Cardiac fibroblast (primary cell): ENCODE measurements at places on chromosomes 2 and 18.
A peak's percentile ranks its signal among the peaks of the same experiment; 100 is the strongest.

DNA sequence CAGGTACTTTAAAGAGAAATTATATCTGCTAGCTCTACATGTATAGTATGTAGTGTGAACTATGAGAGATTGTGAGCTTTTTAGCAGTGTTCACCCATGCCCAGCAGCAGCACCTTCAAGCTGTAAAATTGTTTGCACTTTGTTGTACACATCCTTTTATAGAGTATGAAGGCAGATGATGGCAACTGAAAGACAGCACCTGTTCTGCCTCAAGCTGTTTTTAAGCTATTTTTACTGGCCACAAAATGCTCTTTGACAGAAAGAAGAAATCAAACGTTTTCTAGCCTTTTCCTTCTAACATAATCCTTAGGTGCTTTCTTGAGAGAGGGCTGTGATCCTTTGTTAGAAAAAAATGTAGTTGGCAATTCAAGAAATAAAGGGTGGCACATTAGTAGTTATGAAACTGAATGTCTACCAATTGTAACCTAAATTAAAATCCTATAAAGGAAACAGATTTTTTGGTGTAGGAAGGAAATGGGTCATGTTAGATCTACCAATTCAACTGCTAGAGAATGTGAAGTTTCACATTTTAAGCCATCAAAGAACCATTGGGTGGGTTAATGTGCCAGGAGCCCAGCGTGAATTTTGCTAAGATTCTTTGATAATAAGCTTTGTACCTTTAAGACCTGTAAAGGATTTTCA lies 59.5 kb downstream of the R3HDM1 start:
- no peak for DNase-seq

- no peak for DNase-seq
Measured at GRCh38 chr2:128365217-128365905, 46.7 kb upstream of the HS6ST1 start.

GRCh38 chr18:57660961-57661360 lies 39.3 kb upstream of the NARS1 start:
- DNase-seq = peak; percentile 51

GRCh38 chr2:153291718-153292117 lies 186.8 kb downstream of the RPRM start:
- no peak for DNase-seq

DNA sequence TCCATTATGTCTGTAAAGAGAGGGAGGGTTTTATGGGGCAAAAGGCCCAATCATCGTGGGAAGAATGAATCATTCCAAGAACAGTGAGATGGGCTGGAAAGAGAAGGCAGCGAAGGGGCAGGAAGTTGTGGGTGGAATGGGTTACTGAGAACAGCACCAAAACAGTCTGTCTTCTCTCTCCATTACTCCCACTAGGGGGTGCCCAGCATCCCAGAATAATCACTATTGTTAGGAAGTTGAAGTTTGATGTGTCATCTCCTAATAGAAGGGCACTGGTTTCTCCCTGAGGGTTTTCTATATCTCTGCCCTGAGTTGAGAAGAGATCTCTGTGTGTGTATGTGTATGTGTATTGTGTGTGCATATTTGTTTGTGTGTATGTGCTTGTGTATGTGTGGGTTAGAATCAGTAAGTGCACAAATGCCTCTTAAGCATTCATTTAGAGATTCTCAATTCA lies 76.6 kb upstream of the MAP4K3 start:
- peak; percentile 99 for DNase-seq

GRCh38 chr2:225486236-225486635 lies 86.7 kb downstream of the NYAP2 start:
- no peak for DNase-seq

DNA sequence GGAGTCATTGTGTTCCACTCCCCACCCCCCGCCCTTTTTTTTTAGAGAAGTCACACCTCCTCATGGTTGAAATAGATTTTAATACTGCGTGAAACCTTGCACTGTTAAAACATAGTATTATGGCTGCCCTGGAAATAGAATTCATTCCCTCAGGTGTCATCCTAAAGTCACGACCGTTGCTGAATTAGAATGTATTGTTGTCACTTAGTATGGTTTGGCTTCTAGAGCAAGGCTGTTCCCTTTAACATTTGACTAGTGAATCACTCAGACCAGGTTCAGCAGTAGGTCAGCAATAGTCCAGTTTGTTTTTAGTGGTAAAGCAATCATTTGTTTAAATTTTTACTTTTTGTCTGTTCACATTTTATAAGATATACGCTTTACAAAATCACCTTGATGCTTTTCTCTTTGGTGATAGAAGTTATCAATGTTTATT lies 1.2 kb downstream of the BABAM2 start:
- DNase-seq = peak; percentile 26

GRCh38 chr2:71742953-71743601 lies 289.7 kb downstream of the DYSF start:
- peak; percentile 92 for DNase-seq

GRCh38 chr2:239770246-239770639 lies 254.9 kb downstream of the NDUFA10 start:
- no peak for DNase-seq

DNA sequence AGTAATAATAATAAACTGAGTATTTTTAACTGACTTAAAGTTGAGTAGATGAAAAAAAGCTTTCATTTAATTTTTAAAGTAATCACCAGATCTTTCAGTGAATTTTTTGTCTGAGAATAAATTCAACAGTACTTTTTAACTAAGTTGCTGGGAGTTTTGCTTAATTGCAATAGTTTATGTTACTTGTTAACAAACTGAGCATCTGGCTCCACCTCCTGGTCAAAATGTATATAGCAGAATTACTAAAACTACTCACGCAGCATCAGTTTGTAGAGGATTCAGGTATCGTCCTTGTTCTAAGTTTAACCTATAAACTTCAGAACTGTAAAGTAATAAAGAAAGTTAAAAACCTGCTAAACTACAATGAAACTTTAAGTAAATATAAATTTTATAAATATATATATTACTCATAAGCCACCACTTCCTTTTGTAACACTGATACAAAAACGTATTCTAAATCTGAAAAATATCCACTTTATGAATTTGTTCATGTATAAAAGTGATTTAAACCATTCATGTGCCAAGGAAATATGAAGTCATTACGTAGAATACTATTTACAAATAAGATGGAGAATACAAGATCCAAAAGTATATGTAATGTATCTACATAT lies 21.3 kb downstream of the NOL10 start:
- DNase-seq = peak; percentile 80

DNA sequence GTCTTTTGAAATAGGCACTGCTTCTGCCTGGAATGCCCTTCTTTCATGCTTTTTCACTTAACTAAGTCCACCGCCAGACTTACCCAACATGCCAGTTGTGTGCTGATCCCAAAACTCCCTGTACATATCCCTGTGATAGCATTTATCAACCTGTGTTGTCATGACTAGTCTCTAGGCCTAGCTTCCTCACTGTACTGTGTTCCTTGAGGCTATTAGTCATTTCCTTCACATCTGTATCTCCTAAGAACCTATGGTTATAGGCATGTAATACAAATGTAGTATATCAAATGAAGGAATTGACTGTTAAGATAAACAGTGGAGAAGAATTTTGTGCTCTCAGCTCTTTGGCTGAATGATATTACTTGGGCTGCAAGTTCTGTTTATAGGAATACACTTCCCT lies 184.3 kb downstream of the CYRIA start:
- DNase-seq = no peak

GRCh38 chr2:185145316-185146121 lies 547.2 kb downstream of the ZNF804A start:
- no peak for DNase-seq

DNA sequence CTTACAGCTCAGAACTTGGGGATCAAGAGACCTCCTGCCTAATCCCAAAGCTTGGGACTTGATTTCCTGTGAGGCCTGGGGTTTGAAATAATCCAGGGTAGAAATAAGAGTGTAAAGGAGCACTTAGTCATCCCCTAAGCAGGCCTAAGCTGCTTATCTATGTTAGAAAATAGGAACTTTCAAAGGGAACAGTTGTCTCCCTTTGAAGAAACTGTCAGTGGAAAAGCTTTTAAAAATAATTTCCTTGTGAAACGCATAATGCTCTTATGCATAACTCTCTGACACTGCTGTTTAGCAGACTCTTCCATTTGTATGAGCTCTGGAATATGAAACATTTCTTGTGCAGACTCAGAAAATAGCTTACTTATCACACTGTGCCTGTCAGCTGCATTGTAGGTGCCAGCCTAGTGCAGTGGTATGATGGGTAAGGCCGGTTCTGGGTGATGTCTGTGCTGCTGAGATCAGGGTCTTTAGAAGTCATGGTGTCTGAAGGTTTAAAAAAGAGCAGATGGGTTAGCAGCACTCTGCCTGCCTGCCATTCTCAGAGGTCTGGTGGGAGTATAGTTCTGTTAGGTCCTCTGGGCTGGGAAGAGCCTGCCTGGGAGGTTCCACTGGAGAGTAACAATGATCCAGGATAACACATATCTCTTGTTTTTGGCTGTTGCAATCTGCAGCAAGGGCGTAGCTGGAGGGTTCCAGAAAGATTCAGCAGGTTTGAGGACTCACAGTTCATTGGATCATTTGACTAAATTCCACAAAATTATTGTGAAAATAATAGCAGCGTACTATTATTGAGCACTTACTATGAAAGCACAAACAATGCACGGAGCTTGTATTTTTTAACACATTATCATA lies 283.2 kb upstream of the MEX3C start:
- DNase-seq = no peak

DNA sequence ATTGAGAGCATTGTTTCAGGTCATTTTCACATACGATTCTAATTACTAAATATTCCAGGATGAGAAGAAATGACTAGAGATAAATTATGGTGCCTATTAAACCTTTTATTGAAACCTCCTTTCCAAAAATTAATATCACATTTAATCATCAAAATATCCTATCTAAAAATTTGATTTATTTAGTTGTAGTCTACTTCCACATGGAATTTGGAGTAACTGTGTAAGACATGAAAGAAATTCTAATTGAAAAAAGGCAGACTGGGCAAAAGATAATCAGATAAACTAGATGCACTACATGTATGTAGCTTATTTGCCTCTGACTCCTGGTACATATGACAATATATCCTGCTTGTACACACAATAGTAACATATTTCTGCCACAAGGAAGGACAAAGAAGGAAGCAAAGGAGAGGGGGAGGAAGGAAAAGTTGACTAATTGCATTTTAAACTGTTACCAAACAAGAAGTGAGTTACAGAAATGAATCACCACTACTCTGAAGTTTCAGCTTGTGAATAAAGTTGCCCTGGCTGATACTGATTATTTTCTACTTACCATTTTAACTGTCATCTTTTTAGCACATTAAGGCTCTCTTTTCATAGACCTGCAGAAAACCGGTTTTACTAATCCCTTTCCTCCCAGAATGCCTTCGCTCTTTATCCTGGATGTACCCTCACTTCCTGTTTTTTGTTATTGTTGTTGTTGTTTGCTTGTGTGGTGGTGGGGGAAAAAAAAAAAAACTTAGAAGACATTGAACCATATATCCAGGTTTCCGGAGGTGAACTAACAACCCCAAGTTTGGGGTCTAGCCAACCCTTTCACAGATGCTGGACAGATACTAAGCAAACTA lies 28.4 kb downstream of the NRXN1 start:
- no peak for DNase-seq

DNA sequence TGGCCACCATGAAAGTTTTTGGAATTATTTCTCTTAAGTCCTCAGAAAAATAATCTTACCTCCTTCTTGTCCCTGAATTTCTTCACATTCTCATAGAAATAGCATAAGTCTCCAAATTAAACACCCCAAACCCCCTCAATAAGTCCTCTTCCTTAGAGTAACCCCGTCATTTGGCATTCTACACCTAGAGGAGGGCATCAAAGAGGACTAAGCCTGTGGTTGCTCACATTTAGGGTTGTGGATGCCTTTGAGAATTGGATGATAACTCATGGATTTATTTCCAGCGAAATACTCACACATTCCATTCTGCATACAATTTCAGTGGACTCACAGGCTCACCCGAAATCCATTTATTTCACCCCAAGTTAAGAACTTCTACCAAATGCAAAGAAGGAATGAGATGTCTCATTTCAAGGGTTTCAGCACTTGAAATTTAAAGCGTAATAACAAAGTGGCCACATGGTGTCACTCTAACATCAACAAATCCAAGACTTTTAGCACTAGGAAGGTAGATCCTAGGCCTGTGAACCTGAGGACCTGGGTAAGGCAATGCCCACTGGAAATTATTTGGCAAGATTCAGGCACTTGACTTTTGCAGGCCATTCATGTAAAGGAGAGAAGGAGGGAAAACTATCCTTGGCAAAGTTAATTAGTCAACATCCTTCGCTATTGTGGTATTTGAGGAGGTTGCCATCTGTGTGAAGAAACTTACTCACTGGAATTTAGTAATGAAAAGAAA lies 24.6 kb downstream of the DYTN start:
- DNase-seq = peak; percentile 84

- DNase-seq = no peak
Measured at GRCh38 chr2:213545481-213545880, 261.2 kb downstream of the SPAG16 start.

DNA sequence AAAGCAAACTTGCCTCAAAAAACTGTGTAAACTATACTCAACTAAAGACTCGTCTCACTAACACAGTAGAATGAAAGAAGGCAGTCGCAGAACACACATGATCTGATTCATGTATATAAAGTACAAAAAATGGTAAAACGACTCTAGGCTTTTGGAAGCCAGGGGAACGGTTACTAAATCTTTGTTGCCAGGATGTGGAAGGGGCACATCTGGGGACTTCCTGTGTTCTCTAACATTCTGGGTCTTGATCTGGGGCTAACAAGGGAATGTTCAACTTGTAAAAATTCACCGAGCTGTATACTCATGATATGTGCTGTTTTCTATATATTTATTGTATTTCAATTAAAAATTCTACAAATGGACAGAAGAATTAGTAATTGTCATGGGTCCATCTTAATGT lies 14.3 kb upstream of the C2orf80 start:
- DNase-seq = no peak

- DNase-seq = peak; percentile 6
Measured at GRCh38 chr2:68371581-68371980, 6.5 kb downstream of the PLEK start.

DNA sequence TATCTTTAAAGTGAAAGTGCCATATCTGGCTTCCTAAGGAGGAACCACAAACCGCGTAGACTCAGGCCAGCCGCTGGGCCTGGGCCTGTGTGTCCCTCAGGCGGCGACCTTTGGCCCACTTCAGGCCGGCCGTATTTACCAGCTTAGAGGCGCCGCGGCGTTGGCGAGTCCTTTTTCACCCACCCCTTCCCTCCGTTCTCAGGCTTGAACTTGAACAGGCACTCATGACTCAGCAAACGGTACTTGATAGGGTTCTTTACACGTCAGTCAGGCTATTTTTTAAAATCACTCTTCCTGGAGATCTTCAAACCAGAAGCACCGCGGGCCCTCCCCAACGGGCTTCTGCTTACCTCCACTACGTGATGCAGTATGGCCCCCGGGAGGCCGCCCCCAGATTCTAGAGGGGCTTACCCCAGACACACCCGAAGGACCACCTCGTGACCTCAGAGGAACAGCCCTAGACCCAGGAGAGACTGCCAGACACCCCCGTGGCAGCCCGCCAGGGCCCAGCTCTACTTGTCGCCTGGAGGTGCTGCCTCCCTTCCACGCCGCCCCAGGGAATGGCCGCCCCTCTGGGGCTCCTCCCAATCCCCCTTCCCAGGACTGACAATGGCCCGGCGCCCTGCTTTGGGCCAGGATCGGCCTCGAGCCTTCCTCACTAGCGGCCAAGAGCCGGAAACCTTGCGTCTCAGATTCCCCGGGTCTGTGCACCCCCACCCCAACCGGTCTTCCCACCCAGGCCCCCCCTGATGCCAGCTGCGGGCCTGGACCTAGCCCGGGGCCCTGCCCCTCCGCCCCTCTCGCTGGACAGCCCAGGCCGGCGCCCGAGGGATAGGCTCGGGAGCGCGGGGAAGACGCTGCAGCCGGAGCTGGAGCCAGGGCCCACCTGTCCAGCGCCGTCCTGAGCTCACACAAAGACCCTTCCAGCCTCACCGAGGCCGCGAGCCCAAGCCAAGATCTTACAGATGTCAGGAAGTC lies 33.8 kb upstream of the IMPA2 start:
- peak; percentile 99 for DNase-seq

GRCh38 chr2:64859312-64860212 lies 129.6 kb upstream of the SLC1A4 start:
- peak; percentile 88 for DNase-seq
